B cell (primary cell): ENCODE measurements at places on chromosomes 3 and 15.

DNA sequence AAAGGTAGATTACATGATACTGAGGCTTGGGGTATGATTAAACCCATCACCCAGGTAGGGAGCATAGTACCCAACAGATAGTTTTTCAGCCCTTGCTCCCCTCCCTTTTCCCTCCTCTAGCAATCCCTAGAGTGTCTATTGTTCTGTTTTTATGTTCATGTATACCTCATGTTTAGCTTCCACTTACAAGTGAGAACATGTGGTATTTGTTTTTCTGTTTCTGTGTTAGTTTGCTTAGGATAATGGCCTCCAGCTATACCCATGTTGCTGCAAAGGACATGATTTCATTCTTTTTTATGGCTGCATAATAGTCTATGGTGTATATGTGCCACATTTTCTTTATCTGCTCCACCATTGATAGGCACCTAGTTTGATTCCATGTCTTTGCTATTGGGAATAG is 82.7 kb downstream of the MYLK start:
- DNase-seq: no peak

DNA sequence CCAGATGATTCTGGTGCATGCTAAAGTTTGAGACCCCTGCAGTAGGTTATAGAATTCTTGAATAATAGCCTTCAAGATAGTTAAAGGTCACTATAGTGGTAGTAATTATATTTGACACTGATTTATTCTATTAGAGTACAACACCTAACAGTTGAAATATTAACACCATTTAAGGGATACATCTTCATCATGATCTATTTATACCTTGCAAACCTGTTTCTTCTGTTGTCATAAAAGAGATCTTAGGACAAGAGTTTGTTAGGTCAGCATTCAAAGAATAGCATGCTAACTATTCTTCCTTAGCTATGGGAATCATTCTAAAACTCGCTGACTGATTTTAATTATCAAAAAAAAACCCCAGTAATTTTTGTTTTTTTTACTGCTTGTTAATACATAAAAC is 46.5 kb downstream of the TSC22D2 start:
- no peak for DNase-seq

GRCh38 chr15:27744641-27745040 is 354.5 kb downstream of the OCA2 start:
- no peak for DNase-seq

DNA sequence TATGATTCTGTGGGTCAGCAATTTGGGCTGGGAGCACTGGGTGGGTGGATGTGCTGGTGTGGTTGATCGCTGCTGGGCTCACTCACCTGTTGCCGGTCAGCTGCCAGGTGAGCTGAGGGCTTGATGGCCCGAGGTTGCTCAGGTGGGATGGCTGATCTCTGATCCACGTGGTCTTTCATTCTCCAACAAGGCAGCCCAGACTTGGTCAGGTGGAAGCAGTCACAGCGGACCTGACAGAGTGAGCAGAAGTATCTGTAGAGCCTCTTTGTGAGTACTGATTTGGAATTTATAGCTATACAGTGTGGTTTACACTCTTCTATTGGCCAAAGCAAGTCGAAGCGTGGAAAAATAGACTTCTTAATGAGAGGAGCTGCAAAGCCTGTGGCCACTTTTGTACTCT is 97.2 kb upstream of the ADAMTSL3 start:
- no peak for DNase-seq

DNA sequence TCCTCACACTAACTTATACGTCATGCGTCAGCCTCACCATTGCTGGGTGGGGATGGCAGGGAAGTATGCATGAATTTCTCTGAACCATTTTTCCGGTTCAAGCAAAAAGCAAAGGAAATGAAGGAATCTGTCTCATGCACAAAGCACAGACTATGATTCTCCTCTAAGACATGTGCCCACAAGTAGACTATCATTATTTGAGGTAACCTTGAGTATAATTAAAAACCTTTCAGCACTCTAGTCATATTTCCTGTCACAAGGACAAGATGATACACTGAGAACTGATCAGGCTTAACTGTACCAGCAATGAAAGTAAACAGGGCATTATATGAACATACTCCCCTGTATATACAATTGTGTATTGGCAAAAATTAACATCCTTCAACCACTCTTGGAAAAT is 56.7 kb upstream of the TSC22D2 start:
- DNase-seq: no peak

DNA sequence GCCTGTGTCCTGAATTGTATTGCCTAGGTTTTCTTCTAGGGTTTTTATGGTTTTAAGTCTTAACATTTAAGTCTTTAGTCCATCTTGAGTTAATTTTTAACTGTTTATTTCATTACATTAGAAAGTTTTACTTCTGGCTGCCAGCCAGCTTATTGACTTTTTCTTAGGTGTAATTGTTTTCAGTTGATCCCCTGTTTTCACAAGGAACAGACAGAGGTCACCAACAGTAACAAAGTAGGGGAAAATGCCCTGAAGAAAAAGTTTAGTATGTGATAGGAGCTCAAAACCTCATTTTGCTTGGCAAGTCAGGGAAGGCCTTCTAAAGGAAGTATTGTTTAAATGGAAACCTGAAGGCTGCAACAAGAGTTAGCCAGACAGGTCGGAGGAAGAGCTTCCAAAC is 10.4 kb downstream of the WDR48 start:
- DNase-seq: no peak

- DNase-seq: peak; percentile 79
Measured at GRCh38 chr15:78977091-78977571, 32.3 kb upstream of the CTSH start.

GRCh38 chr15:74402873-74403587 is 30.7 kb downstream of the SEMA7A start:
- DNase-seq: peak; percentile 90

- DNase-seq: no peak
Measured at GRCh38 chr3:119073258-119074001, 38.8 kb upstream of the IGSF11 start.

- no peak for DNase-seq
Measured at GRCh38 chr3:16396202-16396601, 117.3 kb downstream of the RFTN1 start.

DNA sequence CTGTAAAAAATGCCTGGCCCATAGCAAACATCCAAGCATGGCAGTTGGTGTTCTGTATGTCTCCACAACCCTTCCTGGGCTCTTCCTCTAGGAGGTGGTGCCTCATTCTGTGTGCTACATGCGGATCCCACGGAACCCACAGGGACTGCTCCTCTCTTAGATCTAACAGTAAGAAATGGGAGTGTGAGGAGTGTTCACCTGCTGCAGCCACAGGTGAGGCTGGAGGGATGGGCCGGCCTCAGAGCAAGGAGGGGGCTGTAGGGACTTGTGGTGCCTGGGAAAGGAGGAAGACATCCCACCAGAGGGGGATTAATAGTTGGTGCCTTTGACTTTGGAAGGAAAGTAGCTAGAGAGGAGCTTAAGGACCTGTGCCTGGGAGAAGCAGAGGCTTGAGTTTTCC is 22.2 kb downstream of the SEMA3G start:
- DNase-seq: no peak

DNA sequence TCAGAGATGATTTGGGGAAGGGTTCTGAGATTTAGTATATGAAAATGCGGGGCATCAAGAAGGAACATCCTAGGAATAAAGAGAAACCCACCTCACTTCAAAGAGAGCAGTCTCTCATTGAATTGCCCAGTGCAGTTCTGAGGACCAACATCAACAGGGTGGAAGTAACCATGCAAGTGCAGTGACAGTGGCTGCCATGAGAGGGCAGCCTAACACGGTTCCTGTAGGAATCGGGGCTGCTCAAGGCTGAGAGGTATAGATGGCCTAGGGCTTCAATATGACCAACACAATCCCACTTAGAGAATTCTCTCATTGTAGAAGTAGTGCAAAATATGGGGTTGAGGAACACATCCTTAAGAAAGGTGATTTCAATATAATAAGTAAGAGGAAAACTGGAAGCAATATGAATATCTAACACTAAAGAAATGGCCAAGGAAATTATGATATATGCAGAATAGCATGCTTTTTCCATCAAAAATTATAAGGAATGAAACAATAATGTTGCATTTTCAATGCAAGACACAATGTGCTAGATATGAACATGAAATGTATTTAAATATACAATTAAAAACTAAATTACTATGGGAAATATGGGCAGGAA is 51.1 kb upstream of the ARRDC4 start:
- DNase-seq: peak; percentile 59

GRCh38 chr3:109336291-109336861 is 970 bp downstream of the DPPA4 start:
- DNase-seq: peak; percentile 5

DNA sequence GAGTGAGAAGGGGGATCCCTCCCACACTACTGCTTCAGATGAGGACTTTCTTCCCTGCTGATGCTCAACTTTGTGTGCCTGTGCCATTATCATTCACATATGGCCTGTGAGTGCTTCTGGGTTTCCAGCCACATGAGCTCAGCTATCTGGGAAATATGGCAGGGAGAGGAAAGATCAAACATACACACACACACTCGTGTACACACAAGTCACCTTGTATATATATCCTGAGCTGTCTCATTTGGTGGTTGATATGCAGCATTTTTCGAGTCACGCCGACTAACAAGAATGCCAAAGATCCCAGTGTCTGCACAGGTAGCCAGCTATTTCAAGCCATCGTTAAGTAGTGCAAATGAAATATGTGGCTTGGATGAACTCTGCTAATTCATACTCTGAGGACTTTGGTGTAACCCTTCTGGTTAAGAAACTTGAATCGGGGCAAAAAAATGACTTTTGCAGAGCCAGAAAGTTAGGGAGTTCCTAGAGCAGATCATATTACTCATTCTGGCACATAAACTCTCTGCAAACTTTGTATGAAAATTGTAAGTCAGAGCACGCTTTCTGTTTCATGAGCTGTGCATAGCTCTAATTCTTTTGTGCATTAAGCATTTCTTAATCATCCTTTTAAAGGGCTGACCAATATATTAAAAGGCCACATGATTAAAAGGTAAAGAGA is 24.9 kb upstream of the WNT5A start:
- no peak for DNase-seq

GRCh38 chr3:110995461-110996231 is 76.0 kb upstream of the NECTIN3 start:
- DNase-seq: no peak

DNA sequence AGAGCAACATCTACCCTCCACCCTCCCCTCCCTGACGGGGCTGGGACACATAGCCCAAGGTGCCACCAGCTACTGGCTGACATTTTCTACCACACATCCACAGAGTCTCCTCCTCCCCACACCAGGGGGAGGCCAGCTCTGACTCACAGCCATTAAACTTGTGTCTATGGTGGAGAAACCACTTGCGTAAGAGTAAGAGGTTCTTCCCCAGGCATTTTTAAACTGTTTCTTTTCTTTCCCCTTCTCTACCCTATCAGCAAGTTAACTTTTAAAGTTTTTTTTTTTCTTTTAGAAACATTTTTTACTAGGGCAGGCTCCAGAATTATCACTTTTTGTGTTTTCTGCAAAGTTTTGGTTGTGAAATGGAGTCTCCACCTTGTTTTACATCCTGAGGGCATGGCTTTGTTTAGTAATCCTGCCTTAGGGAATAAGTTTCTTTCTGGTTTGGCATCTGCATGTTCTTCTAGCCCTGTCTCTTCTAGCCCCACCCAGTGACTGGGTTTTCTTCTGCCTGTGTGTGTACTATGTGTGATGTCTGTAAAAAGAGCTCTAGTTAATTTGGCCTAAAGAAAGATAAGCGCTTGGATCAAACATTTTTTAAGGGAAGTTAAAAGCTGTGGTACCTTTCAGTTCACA is 148.8 kb upstream of the GADL1 start:
- no peak for DNase-seq

DNA sequence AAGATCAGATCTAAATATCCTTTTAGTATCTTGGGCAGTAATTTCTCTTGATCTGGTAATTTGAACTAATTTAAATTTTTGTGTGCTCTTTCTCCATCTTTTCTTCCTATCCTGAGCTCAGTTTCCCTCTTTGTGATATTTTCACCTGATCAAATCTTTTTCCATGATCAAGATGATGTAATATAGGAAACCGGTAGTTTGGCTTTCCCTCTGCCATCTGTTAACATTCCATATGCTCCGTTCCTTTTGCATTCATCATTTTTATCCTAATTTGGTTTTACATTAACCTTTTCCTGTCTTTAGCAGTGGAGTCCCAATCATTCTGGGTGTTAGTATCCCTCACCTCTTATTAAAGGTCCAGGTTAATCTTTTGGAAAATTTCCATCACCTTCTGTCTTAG is 5.9 kb upstream of the ABHD6 start:
- no peak for DNase-seq

DNA sequence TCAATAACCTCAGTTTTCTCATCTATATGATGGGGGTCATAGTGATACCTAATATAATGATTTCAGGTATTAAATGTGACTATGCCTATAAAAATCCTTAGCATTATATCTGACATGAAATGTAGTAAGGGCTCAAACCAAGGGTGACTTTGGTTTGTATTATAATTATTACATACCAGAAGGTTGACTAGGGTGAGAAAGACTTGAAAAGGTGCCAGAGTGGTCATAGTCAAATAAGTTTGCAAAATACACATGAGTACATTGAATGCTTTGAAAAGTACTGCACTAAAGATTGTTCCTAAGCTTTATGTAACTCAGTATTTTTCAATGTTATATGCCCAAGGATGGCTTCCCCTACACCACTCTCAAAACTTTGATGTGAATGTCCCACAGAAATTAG is 297.2 kb downstream of the ARPP21 start:
- no peak for DNase-seq

GRCh38 chr3:184748219-184749135 is 36.6 kb upstream of the MAGEF1 start:
- DNase-seq: no peak

DNA sequence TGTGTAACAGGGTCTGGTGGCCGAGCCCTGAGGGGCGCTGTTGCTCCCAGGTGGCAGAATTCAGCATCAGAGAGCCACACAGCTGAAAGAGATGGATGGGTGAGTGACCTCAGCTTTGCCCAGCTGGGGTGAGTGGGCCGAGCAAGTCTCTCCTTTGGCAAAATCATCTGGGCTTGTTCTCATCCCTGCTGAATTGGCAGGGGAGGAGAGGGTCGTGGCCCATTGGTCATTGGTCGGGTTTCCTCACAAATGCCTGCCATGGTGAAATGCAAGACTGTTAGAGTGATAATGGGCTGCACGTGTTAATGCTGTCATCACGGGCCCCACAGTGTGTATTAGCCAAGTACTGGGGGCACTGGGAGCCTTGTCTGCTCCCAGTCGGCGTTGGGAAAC is 15.9 kb downstream of the ABHD2 start:
- no peak for DNase-seq

GRCh38 chr3:40079847-40080240 is 229.7 kb upstream of the EIF1B start:
- DNase-seq: no peak

DNA sequence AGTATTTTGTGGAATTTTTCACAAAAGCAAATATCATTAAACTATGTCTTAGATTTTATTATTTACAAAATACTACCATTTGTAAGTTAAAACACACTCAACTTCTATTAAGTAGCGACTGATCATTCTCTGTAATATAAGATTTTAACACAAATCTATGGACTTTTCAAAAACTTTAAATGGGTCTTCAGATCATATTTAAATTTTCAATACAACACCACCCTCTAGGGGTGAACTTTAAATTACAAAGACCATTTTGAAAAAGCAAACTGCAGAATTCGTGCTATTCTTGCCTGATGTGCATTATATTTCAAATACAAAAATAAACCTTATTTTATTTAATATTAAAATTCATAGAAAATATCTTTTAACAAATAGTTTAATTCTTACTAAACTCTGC is 8.2 kb upstream of the VGLL4 start:
- peak; percentile 61 for DNase-seq

- DNase-seq: no peak
Measured at GRCh38 chr15:77857419-77857818, 220.1 kb downstream of the TBC1D2B start.

- DNase-seq: no peak
Measured at GRCh38 chr15:74156678-74157411, 16.7 kb upstream of the ISLR start.

- no peak for DNase-seq
Measured at GRCh38 chr15:71060983-71061382, 54.3 kb upstream of the THSD4 start.
